ENCODE measurements at places on chromosomes 3 and 15.

GRCh38 chr3:141669434-141669833 lies 68.7 kb upstream of the RNF7 start:
- DNase-seq: no peak

DNA sequence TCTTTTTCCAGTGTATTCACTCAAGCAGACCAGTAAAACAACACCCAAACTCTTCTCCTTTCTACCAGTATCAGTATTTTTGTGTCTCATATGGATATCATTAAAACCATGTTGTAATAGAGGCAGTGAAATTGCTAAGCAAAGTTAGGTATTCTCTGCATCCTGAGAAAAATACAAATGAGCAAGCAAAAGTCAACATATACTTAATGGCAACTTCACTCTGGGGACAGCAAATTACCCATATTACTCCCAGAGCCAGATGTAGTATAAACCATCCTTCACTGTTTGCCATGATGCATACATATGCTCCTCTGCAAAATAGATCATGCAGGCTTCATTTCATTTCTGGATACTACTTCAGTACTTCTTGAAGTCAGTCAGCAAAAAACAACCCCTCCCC lies 22.1 kb downstream of the UBA5 start:
- no peak for DNase-seq

DNA sequence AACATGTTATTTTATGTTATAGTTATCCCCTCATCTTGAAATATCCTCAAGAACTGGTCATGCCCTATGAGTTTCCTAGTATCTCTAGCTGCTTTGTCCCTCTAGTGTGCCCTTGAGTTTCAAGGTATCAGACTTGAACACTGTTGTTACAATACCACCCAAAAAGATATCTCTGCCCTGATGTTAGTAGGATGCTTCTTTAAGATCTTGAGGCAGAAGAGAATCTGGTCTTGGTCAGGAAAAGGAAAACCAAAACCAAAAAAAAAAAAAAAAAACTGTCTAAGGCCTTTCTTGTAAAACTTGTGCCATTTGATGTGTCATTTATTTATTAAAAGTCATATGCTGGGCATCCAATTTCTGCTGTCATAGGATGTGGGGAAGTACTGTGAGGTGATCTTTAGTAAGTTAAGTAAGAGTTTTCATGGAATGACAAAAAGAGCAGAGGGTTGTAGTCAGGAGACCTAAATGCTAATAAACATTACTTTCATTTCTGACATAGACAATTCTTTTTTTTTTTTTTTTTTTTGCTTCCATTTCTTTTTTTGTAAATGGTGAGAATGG lies 229.7 kb downstream of the NECTIN3 start:
- DNase-seq: no peak

- no peak for DNase-seq
Observed at GRCh38 chr3:65993134-65993900, 45.4 kb downstream of the MAGI1 start.

DNA sequence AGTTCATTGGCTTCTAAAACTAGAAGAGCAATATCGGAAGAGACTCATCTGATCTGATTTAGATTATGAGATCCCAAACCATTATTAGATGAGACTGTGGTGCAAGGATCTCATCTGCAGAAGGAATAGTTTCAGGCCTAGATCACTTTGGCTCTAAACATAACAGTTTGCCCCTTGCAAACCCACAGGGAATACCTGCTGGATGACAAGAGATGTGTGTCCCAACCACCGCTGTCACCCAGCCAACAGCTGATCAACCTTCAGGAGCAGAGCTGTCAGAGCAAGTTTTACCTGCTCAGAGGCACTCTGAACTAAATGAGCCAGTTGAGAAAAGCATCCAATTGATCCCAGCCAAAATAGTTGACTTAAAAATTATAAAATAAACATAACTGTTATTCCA lies 64.0 kb upstream of the ST3GAL6 start:
- no peak for DNase-seq

DNA sequence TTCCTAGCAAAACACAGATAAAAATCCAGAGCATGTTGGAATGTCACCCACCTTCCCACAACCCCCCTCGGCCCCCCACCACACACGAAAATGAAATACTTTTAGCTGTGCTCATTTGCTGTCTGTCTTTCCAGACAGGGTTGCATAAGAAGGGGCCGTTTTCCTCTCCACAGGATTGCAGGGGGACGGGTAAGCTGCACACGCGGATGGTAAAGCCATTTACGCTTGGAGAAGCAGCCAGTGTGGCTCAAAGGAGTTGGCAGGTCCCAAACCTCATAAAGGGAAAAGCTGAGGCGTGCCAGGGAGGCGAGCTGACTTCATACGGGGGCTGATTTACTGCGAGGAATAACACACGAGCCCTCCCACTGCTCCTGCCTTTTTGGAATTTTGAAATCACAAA lies 47.4 kb upstream of the ITGA11 start:
- DNase-seq: no peak

DNA sequence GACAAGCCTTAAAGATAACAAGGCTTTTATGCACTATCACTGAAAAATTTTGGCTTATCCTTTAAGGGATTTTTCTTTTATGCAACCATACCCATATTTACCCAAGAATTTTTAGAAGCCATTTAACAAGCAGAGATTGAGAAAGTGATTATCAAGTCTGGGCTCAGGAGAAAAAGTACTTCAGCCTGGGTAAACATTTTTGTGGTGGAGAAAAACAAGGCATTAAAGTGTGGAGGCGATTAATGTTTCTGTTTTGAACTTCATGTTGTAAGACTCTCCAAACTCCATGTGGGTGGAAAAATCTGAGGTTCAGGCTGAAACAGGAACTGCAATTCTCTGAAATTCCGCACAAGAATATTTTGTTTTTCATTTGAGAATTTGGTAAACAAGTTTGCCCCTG lies 260.4 kb upstream of the KCNMB2 start:
- no peak for DNase-seq

DNA sequence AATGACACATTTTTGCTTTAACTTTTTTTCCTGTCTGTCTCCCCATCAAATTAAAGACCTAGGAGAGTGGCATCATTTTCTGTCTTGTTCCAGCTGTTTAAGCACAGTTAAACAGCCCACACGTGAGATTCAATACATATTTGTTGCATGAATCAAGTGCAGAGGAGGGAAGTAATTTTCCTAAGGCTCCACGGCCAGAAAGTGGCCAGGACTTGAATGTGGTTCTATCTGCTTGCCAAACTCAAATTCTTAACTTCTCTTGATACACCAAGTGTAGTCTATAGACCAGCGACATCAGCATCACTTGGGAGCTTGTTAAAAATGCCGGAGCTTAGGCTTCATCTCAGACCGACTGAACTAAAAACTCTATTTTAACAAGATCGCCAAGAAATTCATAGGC lies 724.8 kb upstream of the CFAP20DC start:
- DNase-seq: no peak

- DNase-seq: no peak
Observed at GRCh38 chr3:25945366-25945765, 155.5 kb downstream of the OXSM start.

DNA sequence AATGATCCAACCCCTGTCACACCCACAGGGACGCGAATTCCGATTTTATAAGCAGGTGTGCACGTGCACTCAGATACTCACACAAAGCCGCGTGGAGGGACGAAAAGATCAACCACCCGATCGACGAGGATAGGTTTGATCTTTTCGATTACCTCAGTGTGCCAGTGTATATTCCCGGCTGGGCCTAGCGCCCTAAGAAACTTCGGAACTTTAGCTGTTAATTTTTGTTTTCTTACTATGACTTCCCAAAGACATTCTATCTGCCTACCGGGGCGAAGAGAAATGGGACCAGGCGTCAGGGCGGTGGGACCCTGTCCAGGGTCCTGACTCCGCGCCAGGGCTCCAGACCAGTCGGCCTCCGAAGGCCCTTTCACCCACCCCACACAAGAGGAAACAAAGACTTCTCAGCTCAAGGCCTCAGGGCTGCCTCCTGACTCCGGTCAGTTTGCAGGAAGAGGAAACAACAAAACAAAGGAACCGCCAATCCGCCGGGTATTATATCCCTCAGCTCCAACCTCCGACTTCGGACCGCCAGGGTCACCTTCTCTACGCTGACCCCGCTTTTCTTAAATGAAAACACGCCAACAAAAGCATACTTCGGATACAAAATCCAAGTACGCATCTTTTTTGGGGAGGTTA lies 6.8 kb downstream of the ONECUT1 start:
- DNase-seq: no peak

- DNase-seq: no peak
Observed at GRCh38 chr15:79472446-79472845, 40.3 kb downstream of the MINAR1 start.

DNA sequence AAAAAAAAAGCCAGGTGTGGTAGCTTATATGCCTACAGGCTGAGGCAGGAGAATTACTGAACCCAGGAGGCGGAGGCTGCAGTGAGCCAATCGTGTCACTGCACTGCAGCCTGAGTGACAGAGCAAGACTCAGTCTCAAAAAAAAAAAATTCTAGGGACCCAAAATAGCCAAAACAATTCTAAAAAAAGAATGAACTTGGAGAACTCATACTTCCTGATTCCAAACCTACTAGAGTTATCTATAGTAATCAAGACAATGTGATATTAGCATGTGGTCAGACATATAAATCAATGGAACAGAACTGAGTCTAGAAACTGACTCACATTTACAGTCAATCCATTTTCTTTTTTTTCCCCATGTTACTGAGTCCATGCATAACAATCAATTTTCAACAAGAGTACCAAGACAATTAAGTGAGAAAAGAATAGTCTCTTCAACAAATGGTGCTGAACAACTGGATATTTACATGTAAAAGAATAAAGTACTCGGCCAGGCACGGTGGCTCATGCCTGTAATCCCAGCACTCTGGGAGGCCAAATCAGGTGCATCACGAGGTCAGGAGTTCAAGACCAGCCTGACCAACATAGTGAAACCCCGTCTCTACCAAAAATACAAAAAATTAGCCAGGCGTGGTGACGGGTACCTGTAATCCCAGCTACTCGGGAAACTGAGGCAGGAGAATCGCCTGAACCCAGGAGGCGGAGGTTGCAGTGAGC lies 11.9 kb downstream of the PRKAR2A start:
- no peak for DNase-seq

DNA sequence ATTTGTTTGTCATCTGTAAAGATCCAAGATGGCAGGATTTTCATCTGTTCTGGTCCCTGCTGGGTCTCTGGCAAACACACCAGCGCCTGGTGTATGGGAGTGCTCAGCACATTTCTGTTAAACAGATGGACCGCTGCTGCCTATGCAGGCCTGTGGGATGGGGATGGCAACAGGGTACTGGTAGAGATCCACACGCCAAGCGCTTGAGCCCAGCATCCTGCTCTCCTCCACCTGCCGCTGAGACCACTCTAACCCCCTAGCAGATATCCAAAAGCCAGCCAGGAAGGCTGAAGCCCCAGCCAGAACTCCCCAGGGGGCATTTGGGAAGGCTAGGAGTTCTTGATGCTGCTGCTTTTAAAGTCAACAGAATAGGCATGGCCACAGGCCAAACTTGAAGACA lies 31.7 kb downstream of the ZNF445 start:
- DNase-seq: no peak

- no peak for DNase-seq
Observed at GRCh38 chr3:13574798-13575451, 26.0 kb downstream of the FBLN2 start.

- no peak for DNase-seq
Observed at GRCh38 chr3:48236531-48236930, 4.4 kb upstream of the ZNF589 start.

DNA sequence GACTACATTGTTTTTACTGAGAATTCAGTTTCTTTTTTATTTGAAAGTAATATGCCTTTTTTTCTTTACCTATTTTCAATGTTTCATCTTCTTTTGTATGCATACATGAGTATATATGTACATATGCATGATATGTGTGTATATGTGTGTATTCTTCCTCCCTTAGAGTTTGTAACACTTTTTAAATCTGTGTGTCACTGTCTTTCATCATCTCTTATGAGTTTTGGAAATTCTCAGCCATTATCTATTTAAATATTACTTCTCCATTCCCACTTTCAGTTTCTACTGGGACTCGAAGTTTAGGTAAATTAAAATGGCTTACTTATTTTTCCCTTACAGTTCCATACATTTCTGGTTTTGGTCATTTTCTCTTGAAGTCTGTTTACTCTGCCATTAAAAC lies 754.1 kb downstream of the GRM7 start:
- DNase-seq: no peak

DNA sequence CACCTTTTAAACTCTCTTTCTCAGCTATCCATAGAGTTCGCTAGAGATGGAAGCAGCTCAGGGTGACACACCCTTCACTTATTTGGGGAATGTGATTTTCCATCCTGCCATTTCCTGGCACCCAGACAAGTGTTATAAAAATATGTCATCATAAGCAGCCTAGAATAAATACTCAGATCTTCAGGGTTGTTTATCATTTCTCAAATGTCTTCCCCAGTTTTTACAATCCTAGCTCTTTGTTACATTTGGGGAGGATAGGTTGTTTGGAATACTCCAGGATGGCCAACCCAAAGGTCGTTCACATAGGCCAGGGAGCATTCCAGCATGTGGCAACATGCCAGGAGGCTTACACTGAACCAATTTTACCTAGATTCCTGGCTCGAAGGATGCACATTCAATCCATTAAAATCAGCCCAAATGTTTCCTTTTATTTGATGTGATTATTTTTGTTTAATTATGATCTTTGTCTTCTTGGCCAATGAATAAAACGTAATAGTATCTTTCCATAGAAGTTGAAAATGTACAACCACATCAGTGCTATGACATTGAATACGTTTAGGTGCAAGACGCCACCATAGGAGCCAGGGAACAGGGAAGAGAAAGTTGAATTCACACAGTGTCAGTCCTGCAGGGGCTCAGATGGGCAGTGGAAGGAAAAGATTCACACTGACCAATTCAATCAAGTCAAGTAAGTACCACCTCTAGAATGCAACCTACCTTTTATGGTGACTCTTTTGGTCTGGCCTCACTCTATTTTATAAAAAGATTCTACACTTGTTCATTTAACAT lies 537.7 kb upstream of the MDFIC2 start:
- DNase-seq: no peak

DNA sequence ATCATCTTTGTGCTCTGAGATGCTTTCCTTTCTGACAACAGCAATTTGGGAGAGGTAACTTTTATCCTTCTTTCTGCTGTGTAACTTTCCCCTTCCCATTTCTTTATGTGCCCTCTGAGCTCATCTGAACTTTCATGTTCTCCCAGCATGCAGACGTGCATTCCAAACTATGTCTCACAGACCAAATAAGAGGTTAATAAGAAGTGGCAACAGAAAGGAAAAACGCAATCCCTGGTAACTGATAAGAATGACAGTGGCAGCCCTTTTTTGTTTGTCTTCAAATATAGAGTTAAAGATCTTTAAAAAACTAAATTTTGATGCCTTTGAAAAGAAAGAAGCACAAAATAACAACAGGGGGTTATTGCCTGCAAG lies 533.4 kb downstream of the FOXP1 start:
- DNase-seq: no peak

GRCh38 chr3:13556917-13557316 lies 8.0 kb downstream of the FBLN2 start:
- DNase-seq: no peak
